Stimulated activated CD4-positive, alpha-beta T cell treated with anti-CD3 and anti-CD28 coated beads, Interleukin-4, amount 100 ng/mL, for 48 hours (primary cell): ENCODE measurements at places on chromosomes 11 and 22.
A peak's percentile ranks its signal among the peaks of the same experiment; 100 is the strongest.

- no peak for DNase-seq
Observed at GRCh38 chr11:70618431-70619101, 220.2 kb downstream of the CTTN start.

- DNase-seq = peak; percentile 76
Observed at GRCh38 chr22:30265823-30266444, 717 bp downstream of the OSM start.

- DNase-seq = no peak
Observed at GRCh38 chr11:94546886-94547285, 3.2 kb downstream of the FUT4 start.

DNA sequence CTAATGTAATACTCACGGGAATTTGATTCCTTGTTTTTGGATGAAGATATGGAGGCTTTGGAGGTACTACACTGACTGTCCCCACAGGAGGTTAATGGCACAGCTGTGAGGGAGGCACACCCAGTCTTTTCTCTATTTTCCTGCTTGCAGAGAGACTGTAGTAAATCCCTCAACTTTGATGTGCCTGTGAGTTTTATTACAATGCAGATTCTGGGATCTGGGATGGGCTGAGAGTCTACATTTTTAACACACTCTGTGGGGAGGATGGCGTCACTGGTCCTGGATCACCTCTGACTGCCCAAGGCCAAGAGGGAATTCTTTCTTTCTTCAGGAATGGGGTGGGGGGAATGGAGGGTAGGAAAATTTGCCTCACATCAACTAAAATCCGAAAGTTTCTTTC lies 80.2 kb upstream of the NTM start:
- DNase-seq = no peak

- peak; percentile 33 for DNase-seq
Observed at GRCh38 chr11:113474362-113475159, 637 bp downstream of the DRD2 start.
